ENCODE measurements at places on chromosomes 3 and 15.

DNA sequence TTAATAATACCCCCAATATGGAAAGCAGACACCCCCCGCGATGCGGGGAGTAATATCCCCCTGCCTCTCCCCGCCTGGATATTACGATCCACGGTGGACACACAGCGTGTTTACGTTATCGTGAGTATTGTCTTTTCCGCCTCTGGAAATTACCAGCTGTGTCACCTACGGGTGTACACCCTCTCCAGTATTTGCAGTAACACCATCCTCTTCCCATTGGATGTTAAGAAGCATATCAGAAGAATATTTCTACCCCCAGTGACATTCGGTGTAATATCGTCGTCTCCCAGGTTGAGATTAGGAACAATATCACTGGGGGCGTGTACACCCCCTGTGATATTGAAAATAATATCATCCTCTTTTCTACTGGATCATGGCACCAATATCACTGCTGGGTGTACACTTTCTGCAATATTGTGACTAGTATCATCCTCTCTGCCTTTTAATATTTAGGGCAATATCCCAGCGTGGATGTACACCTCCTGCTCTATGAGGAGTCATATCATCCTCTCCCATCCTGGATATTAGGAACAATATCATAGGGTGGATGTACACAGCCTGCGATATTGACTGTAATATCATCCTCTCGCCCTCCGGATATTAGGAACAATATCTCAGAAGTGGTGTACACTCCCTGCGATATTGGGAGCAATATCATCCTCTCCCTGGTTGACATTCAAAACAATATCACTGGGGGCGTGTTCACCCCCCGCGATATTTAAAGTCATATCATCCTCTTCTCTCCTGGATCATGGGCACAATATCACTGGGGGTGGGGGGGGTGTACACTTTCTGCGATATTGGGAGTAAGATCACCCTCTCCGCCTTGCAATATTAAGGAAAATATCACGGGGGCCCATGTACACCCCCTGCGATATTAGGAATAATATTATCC lies 20.3 kb upstream of the BMF start:
- DNase-seq, result no peak

DNA sequence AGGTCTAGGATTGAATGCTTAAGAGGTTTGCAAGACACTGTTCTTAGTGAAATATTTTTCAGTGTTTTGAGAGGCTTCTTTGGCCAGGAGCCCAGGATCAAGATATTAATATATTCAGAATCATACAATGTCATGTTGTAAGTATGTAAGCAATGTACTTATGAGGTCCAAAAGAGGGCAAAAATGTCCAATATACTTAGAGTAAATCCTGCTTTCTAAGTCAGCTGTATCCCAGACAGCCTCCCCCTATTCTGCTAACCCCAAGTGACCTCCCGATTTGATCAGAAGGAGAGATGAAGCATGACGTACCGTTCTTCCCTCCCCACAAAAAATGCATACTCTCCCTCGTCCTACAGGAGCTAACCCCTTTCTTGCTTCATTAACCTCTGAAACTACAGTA lies 70.9 kb downstream of the CHAC1 start:
- DNase-seq, result no peak

GRCh38 chr3:81195478-81195877 lies 566.0 kb downstream of the GBE1 start:
- no peak for DNase-seq

DNA sequence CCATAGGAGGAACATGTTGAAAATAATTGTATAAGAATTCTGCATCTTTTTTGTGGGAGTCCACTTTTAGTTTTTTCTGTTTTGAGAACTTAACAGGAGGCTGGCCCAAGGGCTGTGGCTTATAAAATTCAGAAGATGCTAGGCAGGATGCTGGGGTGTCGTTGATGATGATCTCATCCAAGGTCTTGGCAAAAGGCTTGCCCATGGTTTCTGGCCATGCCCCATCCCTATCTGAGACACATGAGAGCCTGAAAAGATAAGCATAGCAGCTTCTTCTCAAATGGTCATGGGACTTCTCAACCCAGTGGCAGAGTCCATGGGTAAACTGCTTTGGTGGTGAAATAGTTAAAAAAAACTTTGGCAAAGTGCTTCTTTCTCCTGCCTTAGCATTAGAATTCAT lies 35.2 kb downstream of the CMSS1 start:
- DNase-seq, result no peak

GRCh38 chr15:85582131-85583079 lies 202.0 kb downstream of the AKAP13 start:
- peak; percentile 95 for DNase-seq

DNA sequence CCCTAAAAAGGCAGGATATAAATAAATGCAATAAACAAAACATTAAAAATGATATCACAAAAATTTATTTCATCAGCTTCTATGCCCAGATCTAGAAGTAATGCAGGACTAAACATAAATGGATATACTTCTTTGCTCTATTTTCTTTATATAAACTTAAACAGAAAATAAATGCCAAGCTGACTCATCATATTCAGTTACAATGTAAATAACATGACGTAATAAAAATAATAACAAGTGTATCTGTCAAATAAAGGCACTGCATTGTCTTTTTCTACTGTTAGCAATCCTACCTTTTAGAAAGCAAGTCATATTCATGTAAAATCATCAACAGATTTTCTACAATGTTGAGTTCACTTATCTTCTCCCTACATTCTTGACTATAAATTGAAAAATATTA lies 61.6 kb downstream of the NEK10 start:
- no peak for DNase-seq

- no peak for DNase-seq
Observed at GRCh38 chr15:75731248-75732151, 18.9 kb upstream of the CSPG4 start.

DNA sequence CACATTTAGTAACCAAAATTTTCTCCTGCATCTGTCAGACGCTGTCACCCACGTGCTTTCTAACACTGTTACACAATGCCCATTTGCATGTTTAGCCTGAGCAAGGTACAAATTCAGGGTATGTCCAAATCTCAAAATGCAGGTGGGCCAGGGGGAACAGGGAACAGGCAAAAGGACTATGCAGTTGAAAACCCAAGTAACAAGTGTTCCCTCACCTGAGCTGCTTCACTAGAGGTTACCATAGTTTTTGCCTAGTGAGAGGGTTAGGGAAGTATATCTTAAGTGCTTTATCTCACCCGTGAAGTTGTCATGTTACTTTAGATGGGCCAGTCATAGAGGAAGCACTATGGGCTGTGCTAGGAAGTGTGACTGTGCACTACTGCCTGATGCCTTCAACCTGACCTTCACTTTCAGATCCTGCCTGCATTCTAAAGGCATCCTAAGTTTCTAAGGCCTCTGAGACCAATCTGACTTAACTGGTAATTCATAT lies 6.0 kb upstream of the TMEM87A start:
- peak; percentile 59 for DNase-seq

All from OCI-M1 (cell line).